ENCODE measurements at places on chromosomes 2 and 18. TPM values are rescaled to one million over a fixed set of nuclear protein-coding genes. Genes with fewer than 3 reads are reported as not detected.
A peak's percentile ranks its signal among the peaks of the same experiment; 100 is the strongest.

DNA sequence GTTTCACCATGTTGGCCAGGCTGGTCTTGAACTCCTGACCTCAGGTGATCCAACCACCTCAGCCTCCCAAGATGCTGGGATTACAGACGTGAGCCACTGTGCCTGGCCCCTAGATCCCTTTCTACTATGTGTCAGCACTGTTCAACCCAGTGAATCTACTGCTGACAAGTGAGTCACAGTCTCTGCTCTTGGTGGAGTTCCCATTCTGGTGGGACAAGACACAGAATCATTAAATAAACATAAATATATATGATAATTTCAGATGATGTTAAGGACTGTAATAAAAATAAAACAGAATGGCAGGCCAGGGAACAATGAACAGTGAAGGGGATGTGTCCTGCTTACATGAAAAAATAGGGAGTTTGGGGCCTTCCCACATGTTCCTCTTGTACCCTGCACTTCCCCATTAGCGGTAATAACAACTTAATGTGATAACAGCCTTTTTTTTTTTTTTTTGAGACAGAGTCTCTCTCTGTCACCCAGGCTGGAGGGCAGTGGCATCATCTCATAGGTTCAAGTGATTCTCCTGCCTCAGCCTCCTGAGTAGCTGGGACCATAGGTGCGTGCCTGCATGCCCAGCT, 112.2 kb downstream of the CPO start:
- no peak for DNase-seq

DNA sequence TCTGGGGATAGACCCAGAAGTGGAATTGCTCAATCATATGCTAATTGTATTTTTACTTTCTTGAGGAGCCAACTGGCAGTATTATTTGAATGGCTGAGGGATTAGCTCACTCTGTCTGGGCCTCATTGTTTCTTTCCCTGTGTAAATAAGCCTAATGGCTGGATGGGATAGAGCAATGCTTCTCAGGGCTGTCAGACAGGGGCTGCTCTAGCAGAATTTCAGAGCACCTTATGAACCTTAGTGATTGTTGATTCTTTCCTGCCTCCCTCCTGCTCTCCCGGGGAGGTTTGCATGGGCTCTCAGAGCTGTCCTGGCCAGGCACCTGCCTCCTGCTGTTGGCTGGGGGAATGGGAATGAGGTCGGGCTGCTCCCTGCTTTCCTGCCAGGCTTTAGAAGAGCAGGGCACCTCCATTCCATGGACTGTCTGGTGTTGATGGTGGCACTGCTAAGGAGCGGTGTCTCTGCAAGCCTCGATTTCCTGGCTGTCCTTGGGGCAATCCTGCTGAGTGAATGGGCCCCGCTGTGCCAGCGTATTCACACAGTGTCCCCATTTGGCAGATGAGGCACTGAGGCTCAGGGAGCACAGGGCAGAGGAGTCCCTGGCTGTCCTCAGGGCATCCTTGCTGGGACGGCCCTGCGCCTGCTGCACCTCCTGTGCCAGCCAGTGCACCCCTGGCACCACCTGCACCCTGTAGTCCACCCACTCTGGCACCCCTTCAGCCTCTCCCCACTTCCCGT, 468.2 kb upstream of the HS6ST1 start:
- no peak for DNase-seq

DNA sequence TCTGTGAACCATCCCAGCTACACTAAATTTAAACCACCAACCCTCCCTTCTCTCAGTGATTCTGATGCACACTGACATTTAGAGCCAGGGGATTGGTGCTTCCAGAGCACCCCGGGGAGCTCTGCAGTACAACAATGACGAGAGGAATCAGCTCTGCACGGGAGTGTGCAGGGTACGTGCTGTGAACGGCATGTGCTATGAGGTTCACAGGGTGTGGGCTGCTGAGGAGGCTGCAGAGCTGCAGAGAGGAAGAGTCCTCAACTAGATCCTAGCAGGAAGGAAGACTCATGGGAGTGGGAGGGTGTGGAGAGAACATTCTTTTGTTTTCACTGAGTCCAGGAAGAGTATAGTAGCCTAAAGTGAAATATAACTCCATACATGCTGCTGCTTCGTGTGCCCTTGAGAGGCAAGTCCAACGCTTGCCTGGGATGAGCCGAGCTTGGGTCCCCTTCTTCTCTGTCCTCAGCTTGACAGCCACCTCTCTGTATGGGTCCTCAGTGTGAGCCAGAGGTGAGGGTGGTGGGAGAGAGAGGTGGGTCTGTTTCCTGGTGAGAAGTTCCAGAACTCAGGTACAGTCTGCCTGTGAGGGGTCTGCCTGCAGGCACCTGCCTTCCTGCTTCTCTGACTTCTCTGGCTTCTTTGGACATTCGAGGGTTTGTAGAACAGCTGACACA, 118.8 kb downstream of the CTIF start:
- no peak for DNase-seq

- peak; percentile 84 for DNase-seq
These were observed 2.9 kb upstream of the MAL start for GRCh38 chr2:95022309-95023221.

GPR39 gene
- not detected for total RNA-seq

GRCh38 chr2:174924061-174924693, 81.0 kb downstream of the CHN1 start:
- no peak for DNase-seq

CRYGC gene
- total RNA-seq, result not detected

- DNase-seq, result no peak
These were observed 24.0 kb downstream of the BIN1 start for GRCh38 chr2:127082974-127083373.

GLI2 gene
- total RNA-seq, result not detected

DNA sequence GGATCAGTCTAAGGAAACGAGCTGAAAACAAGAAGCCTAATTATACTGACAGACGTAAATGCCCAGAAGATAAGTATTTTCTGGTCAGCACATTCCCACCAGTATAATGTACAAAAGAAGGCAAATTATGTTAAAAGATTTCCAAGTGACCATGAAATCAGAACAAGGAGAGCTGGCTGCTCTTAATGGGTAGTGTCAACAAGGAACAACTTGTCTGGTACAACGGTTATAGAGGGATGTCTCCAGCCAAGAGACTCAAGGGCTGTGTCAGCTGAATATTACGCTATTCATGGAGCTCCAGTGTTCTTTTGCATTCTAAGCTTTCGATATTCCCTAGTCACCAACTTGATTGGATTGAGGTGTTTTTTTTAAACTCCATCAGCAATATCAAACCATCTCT, 8.6 kb upstream of the L3MBTL4 start:
- no peak for DNase-seq

All from activated naive CD4-positive, alpha-beta T cell treated with anti-CD3 and anti-CD28 coated beads, Interleukin-2, amount 50 U/mL, for 72 hours (primary cell).